ENCODE measurements at places on chromosomes 5 and 9.

- no peak for DNase-seq
- H3K4me3 ChIP-seq: no peak overlapping the region
- no peaks in the 10 kb centered on the region for H3K4me1 ChIP-seq
These were observed 84.9 kb downstream of the RALGPS1 start for GRCh38 chr9:126999315-127000068.

DNA sequence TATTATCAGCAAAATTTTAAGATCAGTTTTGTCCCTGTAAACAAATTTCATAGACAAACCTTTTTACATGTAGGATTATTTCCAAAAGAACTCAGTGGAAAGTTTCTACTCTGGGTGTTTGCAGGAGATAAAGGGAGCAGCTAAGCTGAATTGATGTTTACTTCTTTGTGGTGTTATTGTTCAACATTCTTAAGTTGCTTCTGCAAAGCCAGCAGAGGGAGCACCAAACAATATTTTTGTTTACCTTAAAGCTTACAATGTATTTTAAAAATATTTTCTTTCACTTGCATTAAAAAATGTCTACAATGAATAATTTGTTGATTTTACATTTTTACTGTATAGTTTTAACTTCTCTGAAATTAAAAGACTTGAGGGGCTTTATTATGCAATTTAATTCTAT, 135.4 kb downstream of the ATG10 start:
- no peak for DNase-seq
- H3K36me3 ChIP-seq: no peaks in the 10 kb centered on the region
- no peak overlapping the region for H3K27ac ChIP-seq
- no peak overlapping the region for H3K4me3 ChIP-seq

DNA sequence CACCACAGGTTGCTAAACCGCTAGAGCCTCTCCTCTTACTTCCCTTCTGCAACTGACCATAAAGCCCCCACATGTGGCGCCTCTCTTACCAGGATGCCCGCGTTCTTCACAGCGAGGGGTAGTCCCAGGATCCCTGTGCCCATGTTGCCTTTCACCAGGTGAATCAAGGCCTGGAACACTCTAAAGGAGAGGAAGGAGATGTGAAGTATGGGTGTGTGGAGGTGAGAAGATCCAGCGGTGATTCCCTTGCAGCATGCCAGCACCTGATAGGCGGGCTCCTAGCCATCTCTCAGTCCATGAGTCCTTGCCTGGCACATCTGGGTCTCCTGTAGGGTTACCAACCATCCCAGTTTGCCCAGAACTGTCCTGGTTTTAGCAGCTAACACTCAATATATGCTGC, 3.3 kb downstream of the SLC36A2 start:
- H3K4me1 ChIP-seq: peaks cover 4% of the 10 kb centered on the region
- no peak for DNase-seq
- H3K4me3 ChIP-seq: no peak overlapping the region

GRCh38 chr5:59864718-59865117, 28.8 kb downstream of the PDE4D start:
- no peaks in the 10 kb centered on the region for H3K36me3 ChIP-seq
- H3K27me3 ChIP-seq: no peaks in the 10 kb centered on the region
- H3K4me1 ChIP-seq: no peaks in the 10 kb centered on the region

DNA sequence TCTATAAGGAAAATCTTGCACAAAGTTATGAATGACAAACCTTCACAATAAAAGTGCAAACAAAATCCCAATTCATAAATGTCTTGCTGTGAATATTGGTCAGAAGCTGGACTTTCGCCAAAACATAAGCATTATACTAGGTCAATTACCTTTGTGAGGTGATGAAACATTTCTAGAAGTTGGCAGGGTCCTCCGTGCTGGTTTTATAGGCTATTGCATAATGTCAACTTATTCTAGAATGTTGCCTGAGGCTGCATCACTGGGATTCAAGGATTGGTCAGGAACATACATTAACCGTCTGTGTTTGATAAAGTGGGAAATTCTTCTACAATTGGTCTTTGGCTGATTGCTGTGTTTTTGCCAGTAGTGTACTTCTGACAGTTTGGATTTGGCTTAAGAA, 49.8 kb upstream of the PALM2AKAP2 start:
- H3K36me3 ChIP-seq: no peaks in the 10 kb centered on the region
- no peak overlapping the region for H3K4me3 ChIP-seq
- H3K27ac ChIP-seq: no peak overlapping the region
- DNase-seq: no peak

- H3K27ac ChIP-seq: no peak overlapping the region
- no peaks in the 10 kb centered on the region for H3K27me3 ChIP-seq
- no peak overlapping the region for H3K4me3 ChIP-seq
- no peaks in the 10 kb centered on the region for H3K36me3 ChIP-seq
- no peak for DNase-seq
These were observed 34.3 kb downstream of the PARP8 start for GRCh38 chr5:50700706-50701105.

DNA sequence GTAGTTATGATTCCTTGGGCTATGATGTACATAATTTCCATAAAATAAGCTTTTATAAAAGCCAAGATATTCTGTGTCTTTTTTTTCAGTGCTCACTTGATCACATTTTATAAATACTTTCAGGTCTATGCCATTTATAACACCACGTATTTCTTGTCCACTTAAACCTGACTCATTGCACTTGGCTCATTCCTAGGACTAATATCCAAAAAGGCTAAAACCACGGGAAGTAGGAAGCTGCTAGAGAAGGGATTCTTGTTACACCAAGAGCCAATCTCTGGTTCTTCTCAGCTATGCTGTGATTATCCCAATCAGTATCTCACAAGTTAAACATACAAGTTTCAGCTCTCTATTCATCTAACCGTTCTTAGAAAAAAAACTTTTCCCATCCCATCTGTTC, 80.4 kb upstream of the CDH6 start:
- no peak overlapping the region for H3K4me3 ChIP-seq
- no peak overlapping the region for H3K27ac ChIP-seq
- no peaks in the 10 kb centered on the region for H3K4me1 ChIP-seq
- DNase-seq: no peak
- no peaks in the 10 kb centered on the region for H3K27me3 ChIP-seq
- no peaks in the 10 kb centered on the region for H3K36me3 ChIP-seq

DNA sequence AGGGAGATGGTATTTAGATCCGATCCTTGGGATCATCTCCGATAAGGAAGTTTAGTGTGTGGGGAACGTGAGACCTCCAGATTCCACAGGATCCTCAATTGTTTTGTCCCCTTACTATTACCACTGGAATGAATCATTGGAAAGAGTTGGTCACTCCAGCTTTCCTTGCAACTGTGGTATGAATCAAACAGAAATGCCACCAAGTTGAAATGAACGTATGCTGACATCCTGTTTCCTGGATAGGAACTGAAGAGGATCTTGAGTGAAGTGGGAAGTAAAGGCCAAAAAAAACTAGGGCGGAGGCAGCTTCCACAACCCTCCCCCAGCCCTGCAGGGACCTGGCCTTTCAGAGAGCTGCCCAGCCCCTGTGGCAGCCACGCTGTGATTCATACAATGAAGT, 23.9 kb downstream of the IRX1 start:
- no peak for DNase-seq
- no peak overlapping the region for H3K4me3 ChIP-seq
- no peaks in the 10 kb centered on the region for H3K36me3 ChIP-seq
- no peaks in the 10 kb centered on the region for H3K27me3 ChIP-seq
- H3K4me1 ChIP-seq: no peaks in the 10 kb centered on the region
- no peak overlapping the region for H3K27ac ChIP-seq

DNA sequence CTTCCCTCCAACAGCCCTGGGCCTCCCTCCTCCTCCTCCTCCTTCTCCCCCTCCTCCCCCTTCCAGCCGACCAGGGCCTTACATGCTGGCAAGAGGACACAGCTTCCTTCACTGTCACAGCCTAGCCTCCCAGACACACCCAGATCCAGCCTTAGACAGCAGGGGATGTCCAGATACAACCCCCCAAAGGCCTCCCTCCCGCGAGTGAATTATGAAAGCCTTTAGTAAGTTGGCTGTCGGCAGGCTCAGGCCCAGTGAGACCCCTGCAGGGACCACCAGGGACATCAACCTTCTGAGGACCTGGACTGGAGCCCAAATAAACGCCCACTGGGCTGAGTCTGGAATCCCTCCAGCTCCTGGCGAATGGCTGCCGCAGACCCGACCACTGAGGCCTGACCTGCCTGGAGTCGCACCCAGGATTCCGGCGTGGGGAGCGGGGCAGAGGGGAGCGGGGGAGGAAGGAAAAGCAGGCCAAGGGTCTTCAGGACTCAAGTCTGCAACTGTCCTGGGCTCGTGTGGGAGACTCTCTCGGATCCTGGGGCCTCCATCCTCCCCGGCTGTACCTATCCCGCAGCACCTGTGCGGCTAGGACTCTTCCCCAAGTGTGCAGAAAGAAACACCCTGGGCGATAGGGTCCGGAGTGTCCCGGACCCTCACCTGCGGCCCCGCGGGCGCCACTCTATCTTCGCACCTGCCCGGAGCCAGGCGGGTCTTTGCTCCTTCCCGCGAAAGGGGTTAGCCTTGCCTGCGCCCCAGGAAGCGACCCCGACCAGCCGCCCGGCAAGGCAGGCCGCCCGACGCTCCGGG, 705 bp downstream of the SEPTIN8 start:
- H3K27ac ChIP-seq: no peak overlapping the region
- no peaks in the 10 kb centered on the region for H3K36me3 ChIP-seq
- peak; percentile 58 for DNase-seq
- no peaks in the 10 kb centered on the region for H3K4me1 ChIP-seq
- H3K27me3 ChIP-seq: peaks cover 37% of the 10 kb centered on the region

DNA sequence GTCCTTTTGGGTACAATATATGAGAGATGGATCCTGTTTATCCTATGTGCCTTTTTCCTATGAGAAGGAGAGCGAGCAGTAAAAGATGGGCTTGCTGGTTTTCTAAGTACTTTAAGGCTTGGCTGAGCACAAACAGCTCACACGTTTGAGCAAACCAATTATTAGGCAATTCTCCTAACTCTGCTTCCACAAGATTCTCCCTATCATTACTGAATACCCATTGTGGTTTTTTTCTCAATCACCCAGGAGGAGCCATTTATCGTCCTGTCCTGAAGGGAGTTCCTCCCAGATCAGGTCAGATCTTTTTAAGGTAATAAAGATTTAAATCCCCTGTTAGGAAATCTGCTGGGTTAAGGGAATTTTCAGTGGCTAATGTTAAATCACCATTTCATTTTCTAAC, 19.4 kb upstream of the C1QTNF3 start:
- no peak overlapping the region for H3K4me3 ChIP-seq
- H3K4me1 ChIP-seq: no peaks in the 10 kb centered on the region
- H3K27me3 ChIP-seq: no peaks in the 10 kb centered on the region
- no peak overlapping the region for H3K27ac ChIP-seq
- DNase-seq: no peak
- H3K36me3 ChIP-seq: no peaks in the 10 kb centered on the region

GRCh38 chr9:130927995-130928900, 10.8 kb downstream of the FIBCD1 start:
- no peak for DNase-seq
- H3K27me3 ChIP-seq: no peaks in the 10 kb centered on the region
- H3K36me3 ChIP-seq: no peaks in the 10 kb centered on the region
- H3K4me3 ChIP-seq: no peak overlapping the region
- H3K27ac ChIP-seq: no peak overlapping the region

GRCh38 chr9:18941060-18941740, 91.8 kb downstream of the SAXO1 start:
- no peaks in the 10 kb centered on the region for H3K27me3 ChIP-seq
- DNase-seq: no peak
- H3K4me3 ChIP-seq: no peak overlapping the region
- no peak overlapping the region for H3K27ac ChIP-seq
- no peaks in the 10 kb centered on the region for H3K36me3 ChIP-seq

GRCh38 chr9:129609486-129610212, 11.3 kb downstream of the C9orf50 start:
- peak overlapping the region; percentile 91 for H3K4me3 ChIP-seq
- no peaks in the 10 kb centered on the region for H3K4me1 ChIP-seq
- H3K27ac ChIP-seq: no peak overlapping the region
- H3K36me3 ChIP-seq: no peaks in the 10 kb centered on the region

DNA sequence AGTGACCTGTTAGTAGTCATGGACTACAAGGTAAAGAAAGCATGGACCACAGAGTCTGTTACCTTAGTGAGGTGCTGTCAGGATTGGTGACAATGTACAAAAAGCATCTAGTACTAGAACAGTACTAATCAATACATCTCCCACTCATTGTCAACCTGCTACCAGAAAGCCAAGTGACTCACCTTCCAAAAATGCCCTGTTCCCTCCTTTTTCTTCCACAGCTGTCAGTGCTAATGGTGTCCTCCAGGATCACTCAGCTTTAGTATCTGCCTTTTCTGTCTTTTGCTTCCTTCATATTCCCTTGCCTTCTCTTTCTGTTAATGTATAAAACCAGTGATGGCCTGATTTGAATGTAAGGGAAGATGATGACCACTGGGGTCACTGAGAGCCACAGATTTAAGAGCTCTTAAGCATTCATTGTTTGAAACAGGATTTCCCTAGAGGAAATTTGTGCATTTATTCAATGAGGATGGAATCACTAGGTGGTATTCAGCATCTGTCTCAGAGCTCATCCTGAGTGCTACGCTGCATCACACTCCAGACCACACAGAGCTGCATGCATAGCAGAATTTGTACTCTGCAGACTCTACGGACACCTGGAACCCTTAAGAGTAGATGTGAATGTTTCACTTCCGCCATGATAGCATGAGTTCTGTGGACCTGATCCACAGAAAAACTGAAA, 71.0 kb downstream of the SV2C start:
- H3K36me3 ChIP-seq: no peaks in the 10 kb centered on the region
- DNase-seq: no peak
- H3K27ac ChIP-seq: no peak overlapping the region

DNA sequence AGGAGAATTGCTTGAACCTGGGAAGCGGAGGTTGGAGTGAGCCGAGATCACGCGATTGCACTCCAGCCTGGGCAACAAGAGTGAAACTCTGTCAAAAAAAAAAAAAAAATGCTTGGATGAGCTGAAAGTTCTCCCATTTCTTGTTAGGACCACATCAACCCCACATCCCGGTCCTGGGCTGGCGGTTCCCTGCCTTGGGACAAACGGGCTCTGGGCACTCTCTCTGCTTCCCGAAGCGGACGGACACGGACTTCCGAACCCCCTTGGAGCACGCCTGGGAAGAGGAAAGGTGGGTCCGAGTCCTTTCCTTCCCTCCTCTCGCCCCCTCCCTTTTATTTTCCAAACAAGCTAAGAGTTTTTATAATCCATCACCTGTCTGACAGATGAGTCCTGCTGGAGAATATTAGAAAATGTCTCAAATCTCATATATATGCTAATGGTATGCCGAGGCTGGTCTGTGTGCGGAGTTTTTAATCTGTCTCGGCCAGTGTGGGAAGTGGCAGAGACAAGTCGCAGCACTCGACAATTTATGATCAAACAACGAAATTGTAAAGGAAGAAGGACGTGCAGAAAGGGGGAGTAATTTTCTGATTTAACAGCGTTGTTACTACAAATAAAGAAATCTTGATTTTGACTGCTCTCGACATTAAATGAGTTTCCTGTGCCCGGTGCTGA, 257.9 kb upstream of the IRX4 start:
- DNase-seq: no peak
- H3K27me3 ChIP-seq: no peaks in the 10 kb centered on the region
- H3K4me1 ChIP-seq: no peaks in the 10 kb centered on the region
- no peaks in the 10 kb centered on the region for H3K36me3 ChIP-seq
- no peak overlapping the region for H3K27ac ChIP-seq
- H3K4me3 ChIP-seq: no peak overlapping the region

- H3K4me1 ChIP-seq: peaks cover 3% of the 10 kb centered on the region
- H3K27me3 ChIP-seq: no peaks in the 10 kb centered on the region
- H3K36me3 ChIP-seq: no peaks in the 10 kb centered on the region
- H3K27ac ChIP-seq: no peak overlapping the region
- H3K4me3 ChIP-seq: no peak overlapping the region
- no peak for DNase-seq
These were observed 139.2 kb upstream of the SMARCA2 start for GRCh38 chr9:1875921-1876448.

All from H1 (cell line).